Activated CD8-positive, alpha-beta memory T cell treated with anti-CD3 and anti-CD28 coated beads for 4 hours (primary cell): ENCODE measurements at places on chromosomes 4 and X.

- no peak for DNase-seq
Measured at GRCh38 chrX:120690344-120690743, 60.5 kb upstream of the C1GALT1C1 start.

- DNase-seq: no peak
Measured at GRCh38 chr4:173189117-173189693, 20.6 kb downstream of the GALNT7 start.

DNA sequence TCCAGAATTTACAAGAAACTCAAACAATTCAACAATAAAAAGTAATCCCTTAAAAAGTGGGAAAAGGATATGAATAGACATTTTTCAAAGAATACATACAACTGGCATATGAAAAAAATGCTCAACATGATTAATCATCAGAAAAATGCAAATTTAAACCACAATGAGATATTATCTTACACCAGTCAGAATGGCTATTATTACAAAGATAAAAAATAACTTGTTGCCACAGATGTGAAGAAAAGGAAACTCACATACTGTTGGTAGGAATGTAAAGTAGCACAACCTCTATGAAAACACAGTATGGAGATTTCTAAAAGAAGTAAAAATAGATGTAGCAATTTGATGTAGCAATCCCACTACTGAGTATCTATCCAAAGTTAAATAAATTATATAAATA is 65.1 kb upstream of the DIAPH2 start:
- DNase-seq: no peak

DNA sequence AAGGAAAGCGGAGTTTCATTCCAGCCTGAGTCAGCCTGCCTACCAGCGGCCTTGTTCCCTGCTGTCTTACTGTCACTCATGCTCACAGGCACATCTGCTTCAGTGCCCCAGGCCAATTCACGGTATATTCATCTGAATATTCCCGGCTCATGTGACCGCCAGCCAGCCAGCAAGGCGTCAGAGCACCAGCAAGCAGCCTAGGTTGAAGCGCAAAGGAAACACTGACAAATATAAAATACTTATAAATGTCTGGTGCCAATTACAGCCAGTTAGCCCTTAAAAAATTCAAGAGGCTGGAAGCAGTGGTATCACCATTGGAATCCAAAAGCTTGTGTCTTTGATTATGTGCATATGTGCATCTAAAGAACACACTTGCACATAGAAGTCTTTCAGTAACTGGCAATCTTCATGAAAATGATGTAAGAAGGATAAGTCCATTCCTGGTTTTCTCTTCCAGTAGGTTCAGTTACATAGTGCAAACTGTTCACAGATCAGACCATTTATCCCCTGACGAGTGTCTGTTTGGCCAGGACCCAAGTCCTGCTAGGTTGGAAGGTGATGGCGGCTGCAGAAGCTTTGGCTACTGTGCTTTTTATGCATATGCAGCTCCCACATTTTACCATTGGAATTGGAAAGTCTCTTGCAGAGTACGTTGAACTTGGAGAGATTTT is 61.3 kb downstream of the LUZP4 start:
- no peak for DNase-seq

GRCh38 chrX:80799584-80799983 is 10.1 kb downstream of the BRWD3 start:
- no peak for DNase-seq

- no peak for DNase-seq
Measured at GRCh38 chrX:40083120-40083978, 14.4 kb downstream of the BCOR start.

DNA sequence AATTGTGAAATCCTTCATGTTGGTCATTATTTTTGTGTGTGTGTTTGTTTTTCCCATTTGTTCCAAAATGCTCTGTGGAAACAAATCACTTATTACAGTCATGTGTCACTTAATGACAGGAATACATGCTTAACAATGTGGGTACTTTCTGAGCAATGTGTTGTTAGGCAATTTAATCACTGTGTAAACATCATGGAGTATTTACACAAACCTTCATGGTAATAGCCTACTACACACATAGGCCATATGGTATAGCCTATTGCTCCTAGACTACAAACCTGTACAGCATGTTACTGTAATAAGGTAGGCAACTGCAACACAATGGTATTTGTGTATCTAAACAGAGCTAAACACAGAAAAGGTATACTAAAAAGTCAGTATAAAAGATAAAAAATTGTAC is 388.9 kb upstream of the PPP1R2C start:
- DNase-seq: no peak

DNA sequence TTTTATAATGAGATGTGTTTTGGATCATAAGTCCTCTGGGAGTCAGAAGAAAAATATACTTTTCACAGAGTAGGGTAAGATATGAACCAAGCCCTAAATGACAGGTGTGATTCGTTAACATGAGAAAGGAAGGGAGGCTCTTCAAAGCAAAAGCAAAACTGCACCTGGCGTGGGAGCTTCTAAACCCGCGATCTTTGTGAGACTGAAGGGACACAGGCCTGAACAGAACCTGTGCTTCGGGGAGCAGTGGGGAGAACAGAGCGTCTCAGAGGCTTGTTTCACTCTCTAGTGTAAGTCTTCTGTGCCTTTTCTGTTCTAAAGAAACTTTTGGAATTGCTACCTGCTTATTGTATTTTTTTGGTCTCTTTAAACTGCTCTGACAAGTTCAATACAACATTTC is 30.2 kb upstream of the CYP4V2 start:
- no peak for DNase-seq

DNA sequence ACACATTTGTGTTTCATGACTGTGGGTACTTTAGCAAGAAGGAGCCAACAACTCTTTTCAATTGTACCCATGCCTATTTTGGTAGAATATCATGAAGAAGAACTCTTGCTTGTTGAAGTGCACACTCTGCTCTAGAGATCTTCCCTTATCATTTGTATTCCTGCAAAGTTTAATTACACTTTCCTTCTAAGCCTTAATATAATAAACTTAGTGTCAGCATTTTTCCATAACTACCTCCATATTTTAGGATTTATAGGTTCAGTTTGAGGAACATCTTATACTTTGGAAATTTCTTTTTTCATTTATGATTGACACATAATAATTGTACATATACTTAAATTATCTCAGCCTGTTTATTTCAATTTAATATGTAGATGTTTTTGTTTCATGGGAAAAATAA is 19.1 kb downstream of the FAM47B start:
- DNase-seq: no peak
